ENCODE measurements at places on chromosomes 2 and 18. TPM values are rescaled to one million over a fixed set of nuclear protein-coding genes. Genes with fewer than 3 reads are reported as not detected.

PTH2R gene
- not detected for total RNA-seq

TBR1 gene
- total RNA-seq = not detected

AQP12B gene
- total RNA-seq = not detected

GAREM1 gene
- total RNA-seq = not detected

INHBB gene
- total RNA-seq = not detected

UGT1A4 gene
- total RNA-seq = not detected

DNA sequence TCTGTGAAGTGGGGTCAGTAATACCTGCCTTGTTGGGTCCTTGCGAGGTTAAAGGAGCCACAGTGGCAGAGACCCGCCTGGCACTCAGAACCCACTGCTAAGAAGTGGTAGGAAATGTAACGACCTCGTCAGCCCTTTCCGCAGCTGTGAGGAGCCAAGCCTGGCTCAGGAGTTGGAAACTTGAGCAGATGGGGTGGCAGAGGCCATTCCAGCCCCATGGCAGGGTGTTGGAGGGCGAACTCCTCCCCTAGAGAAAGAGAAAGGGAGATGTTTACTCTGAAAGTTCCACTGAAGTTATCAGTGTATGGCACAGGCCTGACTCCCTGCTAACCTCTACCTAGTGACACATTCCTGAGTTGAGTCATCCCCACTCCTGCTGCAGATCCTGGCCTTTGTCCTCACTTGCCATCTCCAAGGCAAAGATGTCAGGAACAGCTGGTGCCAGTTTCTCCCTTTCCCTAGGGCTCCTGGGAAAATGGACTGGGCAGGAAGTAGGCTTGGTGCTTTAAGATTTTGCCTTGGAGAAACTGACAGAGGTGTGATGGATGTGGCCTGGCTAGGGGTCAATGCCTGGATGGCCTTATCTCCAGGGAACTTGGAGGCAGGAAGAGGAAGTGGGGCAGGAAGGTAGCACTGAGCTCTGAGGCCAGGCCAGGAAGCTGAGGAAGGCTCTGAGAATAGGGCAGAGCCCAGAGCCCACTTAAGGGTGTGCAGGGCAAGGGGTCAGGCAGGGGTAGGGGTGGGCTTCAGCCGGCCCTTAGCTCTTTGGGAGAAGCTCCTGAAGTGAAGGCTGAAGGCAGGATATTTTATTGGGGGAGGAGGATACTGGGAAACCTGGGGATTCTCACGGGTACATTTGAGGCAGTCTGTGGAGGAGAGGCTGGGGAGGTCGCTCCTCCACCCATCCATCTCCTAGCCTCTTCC, 888 bp downstream of the VAMP5 start:
- DNase-seq = no peak

GRCh38 chr2:60335533-60336237, 217.8 kb downstream of the BCL11A start:
- DNase-seq = no peak

- DNase-seq = no peak
Measured at GRCh38 chr2:120176526-120176925, 46.7 kb downstream of the TMEM185B start.

DNA sequence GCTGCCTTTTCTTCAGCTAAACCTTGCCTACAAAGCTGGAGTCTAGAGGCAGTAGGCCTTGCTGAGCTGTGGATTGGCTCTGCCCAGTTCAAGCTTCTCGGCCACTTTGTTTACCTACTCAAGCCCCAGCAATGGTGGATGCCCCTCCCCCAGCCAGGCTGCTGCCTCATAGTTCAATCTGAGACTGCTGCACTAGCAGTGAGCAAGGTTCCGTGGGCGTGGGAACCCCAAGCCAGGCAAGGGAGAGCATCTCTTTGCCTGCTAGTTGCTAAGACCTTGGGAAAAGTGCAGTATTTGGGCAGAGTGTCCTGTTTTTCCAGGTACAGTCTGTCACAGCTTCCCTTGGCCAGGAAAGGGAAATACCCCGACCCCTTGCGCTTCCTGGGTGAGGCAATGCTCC, 68.9 kb downstream of the VAPA start:
- DNase-seq = no peak

- no peak for DNase-seq
Measured at GRCh38 chr2:61328707-61329251, 142.1 kb downstream of the USP34 start.

- no peak for DNase-seq
Measured at GRCh38 chr2:222353993-222354392, 55.2 kb upstream of the PAX3 start.

- DNase-seq = no peak
Measured at GRCh38 chr2:30225131-30225762, 6.1 kb upstream of the LBH start.

GRCh38 chr2:98014379-98014778, 18.6 kb upstream of the TMEM131 start:
- no peak for DNase-seq

- DNase-seq = peak; percentile 33
Measured at GRCh38 chr2:219249203-219249980, 3.7 kb upstream of the TUBA4B start.

GRCh38 chr2:194824450-194824849, 832.6 kb upstream of the SLC39A10 start:
- DNase-seq = no peak

- DNase-seq = no peak
Measured at GRCh38 chr2:126370201-126370600, 285.8 kb upstream of the GYPC start.

- no peak for DNase-seq
Measured at GRCh38 chr2:149027590-149028250, 10.8 kb upstream of the LYPD6B start.

GRCh38 chr2:60234274-60234986, 319.0 kb downstream of the BCL11A start:
- no peak for DNase-seq

Data from G401 (cell line).